Mucosa of gallbladder (tissue), 1 donor: ENCODE measurements at places on chromosomes 12 and 14.

DNA sequence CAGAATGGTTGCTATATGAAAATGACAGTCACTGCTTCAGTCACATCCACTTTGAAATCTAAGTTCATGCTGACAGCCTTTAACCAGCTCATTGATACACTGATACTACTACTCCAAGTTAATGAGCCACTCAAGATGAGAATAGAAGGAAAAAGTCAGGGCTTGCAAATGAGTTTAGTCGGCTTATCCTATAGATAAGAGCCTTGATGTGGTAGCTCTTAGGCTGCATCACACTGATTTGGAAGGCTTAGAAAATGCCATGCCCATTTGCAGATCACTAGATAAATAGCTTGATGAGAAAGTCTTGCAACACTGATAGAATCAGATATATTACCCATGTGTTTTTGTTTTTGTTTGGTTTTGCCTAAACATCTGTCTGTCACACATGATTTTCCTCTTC, 251.4 kb upstream of the ATXN7L3B start:
- no peak for DNase-seq

- DNase-seq, result peak; percentile 87
Observed at GRCh38 chr12:55847603-55848291, 5.0 kb upstream of the MMP19 start.

DNA sequence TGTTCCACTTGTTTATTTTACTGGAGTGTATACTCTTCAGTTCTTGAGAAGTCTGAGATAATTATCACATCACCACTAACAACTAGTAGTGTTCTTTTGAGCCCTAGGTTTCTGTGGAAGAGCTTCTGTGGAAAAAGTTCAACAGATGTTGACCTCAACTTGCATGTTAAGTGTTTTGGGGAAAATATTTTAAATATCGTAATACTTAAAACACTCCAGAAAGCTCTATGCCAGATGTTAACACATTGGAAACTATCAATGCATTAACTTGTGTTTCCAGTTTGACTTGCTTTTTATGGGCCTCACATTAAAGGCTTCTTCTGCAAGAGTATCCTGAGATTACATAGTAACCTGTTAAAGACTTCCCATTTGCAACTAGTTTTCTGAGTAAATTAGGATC, 173.1 kb downstream of the DUSP6 start:
- no peak for DNase-seq

DNA sequence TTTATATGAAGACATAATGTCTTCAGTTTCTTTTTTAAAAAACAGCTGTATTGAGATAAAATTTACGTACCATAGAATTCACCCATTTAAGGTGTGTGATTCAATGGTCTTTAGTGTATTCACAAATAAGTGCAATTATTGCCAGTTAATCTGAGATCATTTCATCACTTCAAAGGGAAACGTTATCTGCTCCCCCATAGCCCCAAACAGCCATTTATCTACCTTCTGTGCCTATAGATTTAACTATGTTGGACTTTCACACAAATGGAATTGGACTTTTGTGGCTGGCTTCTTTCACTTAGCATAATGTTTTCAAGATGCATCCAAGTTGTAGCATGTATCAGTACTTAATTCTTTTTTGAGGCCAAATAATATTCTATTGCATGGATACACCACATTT, 9.7 kb downstream of the PNP start:
- DNase-seq, result no peak

DNA sequence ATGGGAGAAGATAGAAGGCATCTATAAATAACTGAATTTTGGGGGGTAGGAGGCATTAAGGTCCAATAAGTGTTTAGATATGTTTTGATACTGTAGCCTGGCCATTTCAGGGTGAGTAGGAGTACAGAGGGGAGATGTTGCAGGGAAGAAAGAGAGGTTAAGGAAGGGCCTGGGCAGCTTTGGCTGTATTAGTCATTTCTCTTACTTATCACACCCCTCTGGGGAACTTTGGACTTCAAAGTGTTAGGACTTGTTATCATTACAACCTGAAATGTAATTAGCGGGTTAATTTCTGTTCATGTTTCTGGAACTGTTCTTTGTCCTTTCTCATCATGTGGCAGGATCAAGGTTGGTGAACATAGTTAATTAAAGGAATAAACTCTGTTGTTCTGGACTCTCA, 40.3 kb downstream of the SUSD6 start:
- DNase-seq, result no peak

- no peak for DNase-seq
Observed at GRCh38 chr12:98916106-98916505, 271.0 kb downstream of the APAF1 start.

DNA sequence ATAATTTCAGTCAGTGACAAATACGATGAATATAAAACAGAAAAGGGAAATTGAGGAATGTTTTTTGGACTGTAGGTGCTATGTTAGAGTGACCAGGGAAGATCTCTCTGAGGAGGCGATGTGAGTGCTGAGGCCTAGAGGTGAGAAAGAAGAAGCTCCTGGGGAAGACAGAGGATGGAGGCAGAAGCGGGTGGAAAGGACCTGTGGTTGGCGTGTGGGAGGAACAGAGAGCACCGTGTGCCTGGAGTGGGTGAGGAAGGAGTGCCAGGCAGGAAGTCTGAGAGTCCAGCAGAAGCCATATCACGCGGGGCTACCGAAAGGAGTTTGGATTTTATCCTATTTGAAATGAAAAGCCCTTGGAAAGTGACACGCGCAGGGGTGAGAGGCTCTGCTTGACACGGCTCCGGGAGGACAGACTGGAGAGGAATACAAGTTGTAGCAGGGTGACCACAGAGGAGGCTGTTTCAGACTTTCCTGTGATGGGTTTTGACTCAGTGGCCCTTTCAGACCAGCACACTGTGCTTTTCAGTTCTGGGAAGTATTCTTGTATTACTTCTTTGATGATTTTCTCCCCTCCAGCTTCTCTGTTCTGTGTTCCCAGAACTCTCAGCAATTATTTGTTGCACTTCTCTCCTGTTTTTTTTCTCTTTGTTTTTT, 96.9 kb downstream of the VRK1 start:
- DNase-seq, result no peak

GRCh38 chr14:105207460-105207901, 26.4 kb upstream of the NUDT14 start:
- no peak for DNase-seq

DNA sequence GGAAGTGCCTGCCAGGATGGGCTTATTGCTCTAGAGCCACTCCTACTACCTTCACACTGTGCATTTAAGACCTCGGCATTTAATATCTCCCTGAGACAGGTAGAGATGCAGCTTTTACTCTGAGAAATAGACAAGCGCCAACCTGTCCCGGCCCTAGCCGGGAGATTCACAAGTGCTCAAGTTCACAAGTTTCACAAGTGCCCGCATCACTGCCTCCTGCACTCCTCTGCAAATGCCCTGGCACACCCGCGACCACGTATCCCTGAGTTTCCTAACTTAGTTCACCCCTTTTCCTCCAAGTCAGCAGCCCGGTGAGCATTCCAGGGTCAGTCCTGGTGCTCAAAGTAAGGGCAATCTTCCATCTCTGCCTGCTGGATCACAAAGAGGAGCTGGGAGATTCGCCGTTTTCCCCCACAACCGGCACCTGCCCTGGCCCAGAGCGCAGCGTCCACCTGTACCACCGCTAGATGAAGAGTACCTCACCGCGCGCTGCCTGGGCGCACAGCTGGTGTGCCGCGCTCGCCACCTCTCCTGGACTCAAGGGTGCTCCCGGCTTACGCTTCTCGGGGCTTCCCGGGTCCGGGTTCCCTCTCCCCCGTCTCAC, 5.0 kb upstream of the SLC38A4 start:
- DNase-seq, result no peak

GRCh38 chr14:30375296-30375892, 183.6 kb upstream of the G2E3 start:
- DNase-seq, result peak; percentile 53

DNA sequence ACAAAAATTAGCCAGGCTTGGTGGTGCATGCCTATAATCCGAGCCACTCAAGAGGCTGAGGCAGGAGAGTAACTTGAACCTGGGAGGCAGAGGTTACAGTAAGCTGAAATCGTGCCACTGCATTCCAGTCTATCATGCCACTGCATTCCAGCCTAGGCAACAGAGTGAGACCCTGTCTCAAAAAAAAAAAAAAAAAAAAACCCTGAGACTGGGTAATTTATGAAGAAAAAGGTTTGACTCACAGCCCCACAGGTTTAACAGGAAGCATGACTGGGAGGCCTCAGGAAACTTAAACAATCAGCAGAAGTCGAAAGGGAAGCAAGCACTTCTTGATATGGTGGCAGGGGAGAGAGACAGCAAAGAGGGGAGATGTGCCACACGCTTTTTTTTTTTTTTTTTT, 123.2 kb downstream of the GXYLT1 start:
- DNase-seq, result no peak

- peak; percentile 51 for DNase-seq
Observed at GRCh38 chr12:106195621-106196027, 52.2 kb downstream of the CKAP4 start.

DNA sequence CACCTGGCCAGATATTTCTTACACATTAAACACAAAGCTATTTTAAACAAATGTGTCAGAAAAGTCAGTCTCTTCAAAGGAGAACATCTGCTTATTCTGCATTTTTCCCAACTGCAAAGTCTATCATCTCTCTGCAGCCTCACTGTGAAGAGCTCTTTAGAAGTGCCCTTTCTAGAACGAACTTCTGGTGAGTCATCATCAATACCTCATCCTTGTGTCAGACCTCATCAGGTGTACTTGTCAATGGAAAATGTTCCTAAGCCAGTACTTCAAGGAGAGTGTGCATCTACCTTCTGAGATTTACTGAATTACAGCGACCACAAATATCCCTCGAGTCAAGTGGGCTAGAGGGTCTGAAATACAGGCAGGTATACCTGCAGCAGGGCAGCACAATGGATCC, 457.3 kb downstream of the LRIG3 start:
- DNase-seq, result no peak

DNA sequence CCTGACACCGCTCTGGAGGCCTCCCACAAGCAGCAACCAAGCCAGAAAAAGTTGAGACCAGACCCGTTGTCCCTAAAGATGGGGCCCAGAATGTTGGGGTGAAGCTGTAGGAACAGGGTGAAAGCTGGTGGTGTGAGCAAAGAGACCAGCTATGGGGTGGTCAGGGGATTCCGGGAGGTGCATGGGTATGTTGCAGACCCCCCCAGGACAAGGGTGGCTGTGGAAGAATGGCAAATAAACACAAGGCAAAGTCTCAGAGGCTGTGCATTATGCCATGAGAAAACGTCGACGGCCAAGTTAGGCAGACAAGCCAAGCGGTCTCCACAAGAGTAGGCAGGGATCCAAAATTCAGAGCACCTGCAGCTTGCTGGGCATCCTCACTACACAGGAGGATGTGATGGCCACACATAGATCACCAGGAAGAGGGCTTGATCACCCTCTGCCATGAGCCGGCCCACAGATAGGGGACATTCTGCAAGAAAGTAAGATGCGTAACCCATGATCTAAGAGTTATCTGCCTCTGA, 58.8 kb upstream of the KCNA1 start:
- no peak for DNase-seq

DNA sequence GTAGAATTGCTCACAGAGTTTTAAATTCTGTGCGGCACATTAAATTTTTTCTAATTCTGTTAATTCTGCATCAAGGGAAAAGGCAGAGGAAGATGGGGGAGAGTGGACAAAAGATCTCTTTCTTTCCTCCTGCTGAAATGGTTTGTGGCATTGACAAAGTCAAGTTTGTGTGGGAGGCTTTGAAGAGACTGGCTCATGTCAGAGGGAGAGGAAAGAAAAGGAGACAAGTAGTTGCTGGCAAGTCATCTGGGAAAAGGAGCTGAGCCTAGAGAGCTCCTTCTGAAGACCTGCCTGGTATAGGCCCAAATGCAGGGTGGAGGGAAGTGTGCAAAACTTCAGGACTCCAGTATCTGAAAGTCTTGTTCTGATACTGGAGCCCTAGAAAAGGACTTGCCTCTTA, 36.3 kb downstream of the TTLL5 start:
- DNase-seq, result no peak

DNA sequence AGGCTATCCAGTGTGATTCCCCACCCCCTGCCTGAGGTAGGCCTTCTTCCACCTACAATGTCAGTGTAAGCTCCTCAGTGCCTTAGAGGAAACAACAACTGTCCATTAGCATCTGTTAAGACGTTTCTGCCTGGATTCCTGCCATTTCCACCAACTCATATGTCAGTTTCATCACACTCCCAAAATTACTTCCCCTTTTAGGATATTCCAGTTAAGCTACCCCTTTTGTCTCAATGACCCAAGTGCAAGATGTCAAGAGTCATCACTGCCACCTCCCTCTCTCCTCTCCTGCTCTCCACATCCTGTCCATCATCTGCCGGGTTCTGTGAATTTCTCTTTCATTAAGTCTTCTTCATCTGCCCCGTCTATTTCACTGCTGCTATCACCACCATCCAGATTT, 189.4 kb downstream of the DPF3 start:
- DNase-seq, result no peak

DNA sequence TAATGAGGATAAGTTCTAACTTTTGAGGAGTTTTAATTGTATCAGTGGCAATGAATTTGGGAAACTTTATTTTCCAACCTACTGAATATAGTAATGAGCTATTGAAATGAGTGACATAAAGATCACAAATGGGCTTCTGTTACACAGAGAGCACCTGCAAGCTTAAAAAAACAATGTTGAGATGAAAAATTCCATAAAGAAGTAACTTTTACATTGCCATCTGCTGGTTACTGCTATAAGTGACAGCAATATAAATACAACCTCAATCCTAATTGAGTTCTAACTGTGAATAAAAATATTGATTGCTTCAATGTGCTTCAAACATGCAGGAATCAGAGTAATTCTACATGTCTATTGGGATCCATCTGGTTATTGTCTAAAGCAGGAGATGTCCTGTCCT, 14.2 kb downstream of the WIF1 start:
- no peak for DNase-seq

- DNase-seq, result peak; percentile 52
Observed at GRCh38 chr12:94147991-94148738, at the start of gene PLXNC1. TSS of gene PLXNC1 (plus strand) at chr12:94148577. CDS start at chr12:94148972, 395 bp downstream.

- peak; percentile 35 for DNase-seq
Observed at GRCh38 chr14:56120091-56120691, 2.0 kb downstream of the PELI2 start.

DNA sequence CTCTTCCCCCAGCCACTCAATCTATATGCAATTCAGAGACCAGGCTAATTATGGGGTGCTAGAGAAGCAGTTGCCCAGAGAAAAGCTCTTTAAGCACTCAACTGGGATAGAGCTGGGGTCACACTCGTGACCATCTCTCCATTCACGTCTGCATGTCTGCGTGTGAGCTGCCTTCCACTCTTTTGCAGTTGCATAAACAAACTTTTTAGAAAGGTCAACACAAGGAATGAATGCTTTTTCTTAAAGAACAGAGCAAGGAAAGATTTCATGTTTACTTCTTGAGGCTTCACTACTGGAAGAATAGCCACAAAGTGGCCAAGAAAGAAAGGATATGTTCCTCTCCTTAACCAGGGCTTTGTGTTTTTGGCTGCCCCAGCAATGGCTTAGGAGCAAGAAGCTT, 151.1 kb downstream of the SAMD4A start:
- no peak for DNase-seq

GRCh38 chr12:53617700-53618099, 8.5 kb downstream of the ATF7 start:
- no peak for DNase-seq

GRCh38 chr12:108477881-108478259, 37.2 kb upstream of the FICD start:
- DNase-seq, result no peak
